ENCODE measurements at places on chromosomes 3 and 15. TPM values are rescaled to one million over a fixed set of nuclear protein-coding genes. Genes with fewer than 3 reads are reported as not detected.

GRCh38 chr3:197960694-197961581, 921 bp downstream of the LMLN start:
- DNase-seq = no peak

GRCh38 chr15:60781211-60781713, 302.3 kb upstream of the ICE2 start:
- DNase-seq = no peak

GRCh38 chr3:102419786-102420185, 15.0 kb upstream of the ZPLD1 start:
- no peak for DNase-seq

Gene WDR73
- total RNA-seq = 35.7 TPM

DNA sequence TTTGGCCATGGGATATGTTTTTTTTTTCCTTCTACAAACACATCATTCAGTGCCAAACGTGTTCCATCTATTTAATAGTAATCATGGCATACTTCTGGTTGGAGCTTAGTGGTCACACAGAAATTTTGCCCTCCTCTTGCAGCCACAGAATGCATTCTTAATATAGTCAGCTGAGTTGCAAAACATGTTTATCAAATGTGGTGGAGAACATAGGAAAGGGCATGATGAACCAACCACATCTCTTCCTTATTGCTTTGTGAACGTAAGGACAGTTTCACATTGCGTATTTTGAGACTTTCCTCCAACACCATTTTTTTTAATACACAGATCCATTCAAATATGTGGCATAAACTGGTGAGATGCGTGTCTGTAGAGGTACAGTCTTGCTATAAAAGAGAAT, 106.8 kb downstream of the BBX start:
- no peak for DNase-seq

Gene GOLGA8K
- not detected for total RNA-seq

Gene SAMMSON
- not detected for total RNA-seq

Data from Karpas-422 (cell line).